ENCODE measurements at places on chromosomes 12 and 14. TPM values are rescaled to one million over a fixed set of nuclear protein-coding genes. Genes with fewer than 3 reads are reported as not detected.

DNA sequence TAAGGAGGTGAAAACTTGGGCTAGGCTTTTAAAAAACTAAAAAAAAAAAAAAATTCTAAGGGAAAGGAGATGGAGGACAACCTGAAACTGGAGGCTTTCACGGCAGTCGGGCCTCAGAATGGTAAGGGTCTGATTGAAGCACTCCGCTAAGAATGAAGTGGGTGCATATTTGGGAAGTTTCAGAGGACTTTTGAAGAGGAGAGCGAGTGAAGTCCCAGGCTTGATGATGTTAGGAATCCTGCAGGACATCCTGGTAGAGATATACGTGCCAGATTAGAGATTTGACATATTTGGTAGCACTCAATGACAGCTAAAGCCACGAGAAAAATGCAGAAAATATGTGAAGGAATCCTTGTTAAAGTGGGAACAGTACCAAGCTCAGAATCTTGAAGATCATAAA, 186.2 kb downstream of the SNAPC1 start:
- no peak for DNase-seq

- DNase-seq, result no peak
Measured at GRCh38 chr12:27276275-27276674, 32.2 kb downstream of the STK38L start.

DNA sequence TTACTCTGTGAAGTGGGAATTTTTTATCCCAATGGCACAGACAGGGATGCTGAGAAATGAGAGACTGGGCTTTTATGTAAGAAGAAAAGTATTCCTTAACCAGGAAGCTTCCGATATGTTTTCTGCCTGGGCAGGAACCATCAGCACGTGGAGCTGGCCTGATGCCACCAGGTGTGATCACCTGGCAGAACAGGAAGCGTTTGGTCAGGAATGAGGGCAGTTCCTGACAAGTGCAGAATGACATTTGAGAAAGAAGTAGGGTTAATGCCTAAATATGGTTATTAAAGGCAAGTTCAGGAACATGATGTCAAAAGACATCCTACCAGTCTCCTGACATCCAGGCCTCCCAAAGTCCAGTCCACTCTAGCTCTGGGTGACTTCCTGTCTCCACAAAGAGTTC, 210.3 kb downstream of the NUAK1 start:
- DNase-seq, result no peak

DNA sequence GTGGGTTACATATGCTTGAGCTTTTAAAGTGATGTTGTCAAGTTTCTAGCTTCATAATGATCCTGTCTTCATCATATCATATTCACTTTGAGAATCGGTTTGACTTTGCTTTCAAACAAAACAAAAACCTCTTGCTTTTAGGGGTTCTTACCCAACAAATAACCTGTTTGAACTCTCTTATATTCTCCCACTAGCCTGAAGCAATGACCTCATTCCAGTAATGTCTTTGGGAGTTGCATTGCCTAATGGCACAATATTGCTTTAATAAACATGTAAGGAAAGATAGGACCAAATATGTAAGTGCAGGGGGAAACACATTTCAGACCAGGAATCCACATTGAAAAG, 27.7 kb downstream of the WBP11 start:
- no peak for DNase-seq

DNA sequence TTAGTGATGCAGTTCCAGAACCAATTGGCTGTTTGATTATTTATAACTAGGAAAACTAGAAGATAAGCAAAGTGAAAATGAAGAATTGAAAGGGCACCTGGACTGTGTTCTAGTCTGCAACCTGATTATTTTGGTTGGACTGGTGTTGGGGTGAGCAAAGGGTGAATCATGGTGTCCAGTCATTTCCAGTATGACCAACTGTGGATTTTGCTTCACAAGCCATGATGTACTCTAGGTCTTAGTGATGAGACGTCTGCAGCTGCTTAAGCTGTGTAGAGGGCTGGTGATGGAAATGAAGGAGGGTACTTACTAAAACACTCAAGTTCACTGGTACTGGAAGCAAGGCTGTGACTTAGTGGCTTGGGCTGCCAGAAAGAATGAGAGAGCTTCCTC, 193.2 kb upstream of the FRMD6 start:
- DNase-seq, result no peak

DNA sequence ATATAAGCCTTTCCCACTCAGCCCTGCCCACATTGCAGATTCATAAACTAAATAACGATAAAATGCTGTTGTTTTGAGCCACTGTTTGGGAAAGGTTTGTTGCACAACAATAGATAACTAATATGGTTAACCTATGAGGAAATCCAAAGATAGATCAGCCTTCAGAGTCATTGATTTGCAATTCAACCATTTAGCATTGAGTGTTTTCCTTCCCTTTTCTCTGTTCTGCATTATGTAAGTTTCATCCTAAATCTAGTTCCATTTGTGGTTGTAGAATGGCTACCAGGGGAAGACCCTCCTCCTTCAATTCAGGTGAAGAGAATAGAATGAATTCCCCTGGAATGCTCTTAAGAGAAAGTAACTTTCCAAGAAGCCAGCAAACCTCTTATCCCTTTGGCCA, 19.6 kb downstream of the TC2N start:
- DNase-seq, result no peak

- DNase-seq, result no peak
Measured at GRCh38 chr14:80996049-80996901, 40.9 kb downstream of the TSHR start.

GRCh38 chr14:72903716-72904115, 9.8 kb upstream of the DPF3 start:
- no peak for DNase-seq

GRCh38 chr12:123595729-123596128, 6.2 kb upstream of the DDX55 start:
- no peak for DNase-seq

DNA sequence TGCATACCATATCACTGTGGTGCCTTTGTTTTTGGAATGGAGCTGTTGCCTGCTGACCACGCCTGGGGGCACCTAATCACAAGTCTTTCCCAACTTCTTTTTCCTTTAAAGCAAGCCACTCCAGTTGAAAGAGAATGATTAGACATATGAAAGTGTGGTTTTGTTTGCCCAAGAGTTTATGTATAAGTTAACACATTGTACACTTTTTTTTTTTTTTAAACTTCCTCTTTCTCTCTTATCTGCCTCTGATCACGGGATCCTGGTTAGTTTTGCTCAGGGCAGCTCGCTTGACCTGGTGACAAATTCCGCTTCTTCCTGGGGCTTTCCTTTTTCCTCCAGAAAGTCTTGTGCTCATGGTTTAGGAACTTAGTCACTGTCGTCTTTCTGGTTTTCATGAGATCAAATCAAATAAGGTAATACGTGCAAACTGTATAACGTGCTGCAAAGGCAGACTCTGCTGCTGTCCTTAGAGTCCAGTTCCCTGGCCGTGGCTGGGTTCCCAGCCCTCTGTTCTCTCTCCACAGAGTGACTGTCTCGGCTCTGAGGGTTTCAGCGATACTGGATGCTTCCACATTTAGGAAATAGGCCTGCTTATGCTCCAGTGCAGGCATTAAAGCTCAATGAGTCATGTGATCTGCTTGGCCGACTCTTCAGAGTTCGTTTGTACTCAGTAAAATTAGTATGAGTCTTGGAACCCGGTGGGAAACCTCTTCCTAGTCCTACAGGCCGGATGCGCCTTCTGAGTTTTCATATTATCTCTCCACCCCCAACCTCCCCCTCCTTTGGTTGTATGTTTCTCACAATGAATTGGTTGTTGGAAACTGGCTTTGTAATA, 15.2 kb downstream of the RASSF3 start:
- peak; percentile 31 for DNase-seq

DNA sequence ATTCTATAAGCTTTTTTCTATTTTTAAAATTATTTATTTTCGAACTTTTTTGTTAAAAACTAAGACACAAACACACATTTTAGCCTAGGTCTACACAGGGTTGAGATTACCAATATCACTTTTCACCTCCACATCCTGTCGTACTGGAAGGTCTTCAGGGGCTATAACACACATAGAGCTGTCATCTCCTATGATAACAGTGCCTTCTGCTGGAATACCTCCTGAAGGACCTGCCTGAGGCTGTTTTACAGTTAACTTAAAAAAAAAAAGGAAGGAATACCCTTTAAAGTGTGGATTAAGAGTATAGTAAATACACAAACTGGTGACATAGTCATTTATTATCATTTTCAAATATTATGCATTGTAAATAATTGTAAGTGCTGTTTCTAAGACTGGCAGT, 43.0 kb downstream of the RASSF8 start:
- DNase-seq, result no peak

DNA sequence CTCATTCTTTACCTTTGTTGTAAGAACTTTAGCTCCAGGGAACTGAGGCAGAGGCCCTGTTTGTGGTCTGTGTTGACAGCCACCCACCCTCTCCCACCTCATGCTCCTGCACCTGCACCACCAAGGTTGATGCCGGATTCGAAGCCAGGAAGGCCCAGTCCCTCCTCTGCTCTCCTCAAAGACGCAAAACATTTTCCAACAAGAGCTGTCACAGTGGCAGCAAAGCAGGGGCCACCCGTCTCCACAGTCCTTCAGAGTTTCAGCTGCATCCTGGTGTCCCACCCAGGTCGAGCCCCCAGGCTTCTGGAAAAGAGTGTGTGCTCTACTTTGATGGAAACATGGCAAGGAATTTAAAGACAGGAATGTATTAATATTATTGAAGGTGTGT, 37.4 kb downstream of the MMAB start:
- no peak for DNase-seq

DNA sequence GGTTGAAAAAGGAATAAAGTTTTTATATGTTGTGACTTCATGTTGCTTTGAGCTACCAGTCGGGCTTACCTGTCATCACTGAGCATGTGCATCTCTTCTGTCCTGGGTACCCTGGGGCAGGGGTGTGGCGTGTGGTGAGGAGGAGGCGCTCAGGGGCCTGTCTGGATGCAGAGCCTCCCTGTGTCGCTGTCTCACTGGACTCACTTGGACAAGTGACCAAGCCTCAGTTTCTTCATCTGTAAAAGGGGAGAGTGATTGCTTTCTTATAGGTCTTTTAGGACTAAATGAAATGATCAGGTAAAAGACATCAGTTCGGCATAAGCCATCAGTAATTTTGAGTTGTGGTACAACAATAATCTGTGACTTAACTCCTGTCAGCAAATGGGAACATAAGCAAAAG, 22.1 kb downstream of the ATP6V0A2 start:
- no peak for DNase-seq

DNA sequence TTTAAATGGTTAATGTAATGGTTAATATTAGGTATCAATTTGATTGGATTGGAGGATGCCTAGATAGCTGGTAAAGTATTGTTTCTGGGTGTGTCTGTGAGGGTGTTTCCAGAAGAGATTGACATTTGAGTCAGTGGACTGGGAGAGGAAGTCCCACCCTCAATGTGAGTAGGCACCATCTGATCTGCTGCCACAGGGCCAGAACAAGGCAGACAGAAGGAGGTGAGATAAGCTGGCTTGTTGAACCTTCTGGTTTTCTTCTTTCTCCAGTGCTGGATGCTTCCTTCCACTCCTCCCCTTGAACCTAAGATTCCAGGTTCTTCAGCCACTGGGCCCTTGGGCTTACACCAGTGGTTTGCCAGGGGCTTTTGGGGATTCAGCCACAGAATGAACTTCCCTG, 756.5 kb upstream of the LRFN5 start:
- DNase-seq, result no peak

- DNase-seq, result no peak
Measured at GRCh38 chr14:94636744-94637412, 24.7 kb downstream of the SERPINA3 start.

DNA sequence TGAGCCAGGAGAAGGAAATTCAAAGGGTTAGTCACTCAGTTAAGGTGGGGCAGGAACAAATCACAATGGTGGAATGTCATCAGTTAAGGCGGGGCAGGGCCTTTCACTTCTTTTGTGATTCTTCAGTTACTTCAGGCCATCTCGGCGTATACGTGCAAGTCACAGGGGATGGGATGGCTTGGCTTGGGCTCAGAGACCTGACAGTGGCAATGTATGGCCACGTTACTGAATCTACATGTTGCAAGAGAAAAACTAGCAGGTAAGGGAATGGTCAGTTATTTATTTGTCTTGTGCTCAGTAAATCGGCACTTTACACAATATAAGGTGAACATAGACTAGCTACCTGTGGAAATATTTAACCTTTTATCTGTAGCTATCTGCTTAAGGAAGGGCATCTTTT, 11.9 kb downstream of the SLCO1B3 start:
- DNase-seq, result no peak

SETD1B gene
- total RNA-seq, result 13.8 TPM

A2M gene
- not detected for total RNA-seq

KRT86 gene
- 0.37 TPM for total RNA-seq

TAS2R14 gene
- 3.0 TPM for total RNA-seq

FAM90A1 gene
- 0.47 TPM for total RNA-seq

MGAT2 gene
- 30.6 TPM for total RNA-seq

PSMC1 gene
- total RNA-seq, result 90.2 TPM

CNIH1 gene
- 73.5 TPM for total RNA-seq

CIDEB gene
- total RNA-seq, result 6.9 TPM

RNF212B gene
- total RNA-seq, result not detected

UNG gene
- total RNA-seq, result 49.3 TPM
